ENCODE measurements at places on chromosomes 13 and 19. TPM values are rescaled to one million over a fixed set of nuclear protein-coding genes. Genes with fewer than 3 reads are reported as not detected.

Gene MBD3L3
- not detected for total RNA-seq

Gene NLRP12
- total RNA-seq = not detected

Gene ZNF66
- 18.4 TPM for total RNA-seq

Gene MYO16
- not detected for total RNA-seq

Gene RASA3
- 49.2 TPM for total RNA-seq

Gene ZSCAN4
- total RNA-seq = not detected

Gene UBL5
- total RNA-seq = 362 TPM

Gene CASP14
- total RNA-seq = not detected

Gene SYT5
- total RNA-seq = not detected

DNA sequence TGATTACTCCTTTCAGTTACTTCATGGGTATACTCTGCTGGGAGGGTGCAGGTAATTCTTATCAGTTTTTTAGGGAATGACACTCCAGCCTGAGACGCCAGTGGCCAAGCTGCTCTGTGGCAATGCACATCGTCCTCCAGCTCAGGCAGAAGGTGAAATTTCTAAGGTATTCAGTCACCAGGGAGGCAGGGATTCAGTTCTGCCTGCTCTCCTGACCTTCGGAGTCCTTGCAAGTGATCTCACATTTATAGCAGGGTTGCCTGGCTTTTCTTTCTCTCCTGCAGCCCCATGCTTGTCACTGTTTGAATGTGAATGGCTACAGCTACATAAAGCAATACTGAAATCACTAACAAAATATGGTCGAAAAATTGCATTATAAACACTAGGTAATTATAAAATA is 1447.5 kb downstream of the EFNB2 start:
- no peak for DNase-seq

GRCh38 chr19:33440241-33440640 is 66.7 kb downstream of the CEBPG start:
- no peak for DNase-seq

- DNase-seq = no peak
Measured at GRCh38 chr19:28575816-28576215, 637.1 kb downstream of the UQCRFS1 start.

DNA sequence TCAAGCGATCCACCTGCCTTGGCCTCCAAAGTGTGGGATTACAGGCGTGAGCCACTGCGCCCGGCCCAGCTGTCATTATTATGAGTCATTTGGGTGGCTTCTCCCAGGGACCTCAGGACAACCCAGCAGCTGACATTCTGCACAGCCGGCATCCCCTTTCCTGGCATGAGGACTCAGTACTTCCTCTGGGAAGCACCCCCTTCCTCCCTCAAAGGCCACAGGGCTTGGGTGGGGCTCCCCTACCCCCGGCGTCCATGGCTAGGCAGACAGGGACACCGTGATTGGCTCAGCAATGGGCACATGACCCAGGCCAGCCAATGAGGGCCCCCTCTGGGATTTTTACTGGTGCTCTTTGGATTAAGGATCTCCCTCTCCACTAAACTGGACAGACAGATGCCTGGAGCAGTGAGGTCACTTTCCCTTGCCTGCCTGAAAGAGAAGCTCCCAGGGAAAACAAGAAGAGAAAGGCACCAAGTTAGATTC is 6.0 kb downstream of the KANK2 start:
- DNase-seq = no peak

- DNase-seq = peak; percentile 99
Measured at GRCh38 chr19:12294249-12295158, at the start of gene ZNF44. TSS of gene ZNF44 (minus strand) at chr19:12294883. CDS start at chr19:12294694, 189 bp downstream.

GRCh38 chr13:98536729-98537128 is 40.2 kb downstream of the STK24 start:
- no peak for DNase-seq

GRCh38 chr19:42295831-42296525 is 6.0 kb upstream of the PRR19 start:
- peak; percentile 92 for DNase-seq

GRCh38 chr13:42812316-42812715 is 30.9 kb downstream of the FAM216B start:
- DNase-seq = no peak

DNA sequence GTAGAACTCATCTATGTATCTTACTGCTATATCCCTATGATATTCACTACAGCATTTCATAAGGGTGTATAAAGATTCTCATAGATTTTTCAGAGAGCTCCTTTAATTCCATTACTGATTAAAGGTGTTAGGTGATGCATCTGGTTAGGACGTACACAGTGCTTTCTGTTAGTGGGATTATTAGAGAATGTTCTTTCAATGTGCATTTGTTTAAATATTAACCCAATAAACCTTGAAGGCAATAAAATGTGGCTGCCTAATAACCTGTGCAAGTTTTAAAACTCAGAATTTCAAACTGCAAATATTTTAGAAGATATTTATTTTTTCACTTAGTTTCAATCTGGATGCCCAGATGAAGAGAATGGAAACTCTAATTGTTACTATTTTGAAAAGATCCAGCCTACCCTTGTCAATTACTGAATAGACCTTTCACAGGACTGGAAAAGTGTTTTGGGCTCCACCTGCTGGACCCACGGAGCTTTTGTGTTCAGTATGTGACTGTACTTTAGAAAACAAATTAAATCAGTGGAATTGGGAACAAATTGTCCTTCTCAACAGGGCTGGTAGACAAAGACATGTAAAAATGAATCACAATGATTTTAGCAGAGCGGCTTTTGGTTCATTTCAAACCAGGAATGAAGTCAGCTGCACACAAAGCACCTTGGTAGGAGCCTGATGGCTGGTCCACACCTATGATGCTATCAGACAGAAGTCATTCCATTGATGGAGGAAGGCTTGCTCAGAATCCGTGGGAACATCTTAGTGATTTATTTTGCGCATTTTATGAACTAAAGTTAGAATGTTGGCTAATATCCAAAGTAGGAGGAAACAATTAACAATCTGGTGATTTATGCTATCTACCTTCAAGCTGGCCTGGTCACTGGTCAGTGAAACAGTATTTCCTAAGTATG is 89.4 kb upstream of the RAP2A start:
- peak; percentile 63 for DNase-seq

Measured in activated CD8-positive, alpha-beta memory T cell treated with anti-CD3 and anti-CD28 coated beads, Interleukin-2, amount 10 ng/mL, durations not matched to agents 7 days and 5 days (primary cell).